ENCODE measurements at places on chromosomes 16 and 17. TPM values are rescaled to one million over a fixed set of nuclear protein-coding genes. Genes with fewer than 3 reads are reported as not detected.

Gene CMC2
- 28.3 TPM for total RNA-seq

- DNase-seq = no peak
Observed at GRCh38 chr17:57834146-57834741, 15.6 kb downstream of the MRPS23 start.

Gene ZSCAN10
- total RNA-seq = not detected

DNA sequence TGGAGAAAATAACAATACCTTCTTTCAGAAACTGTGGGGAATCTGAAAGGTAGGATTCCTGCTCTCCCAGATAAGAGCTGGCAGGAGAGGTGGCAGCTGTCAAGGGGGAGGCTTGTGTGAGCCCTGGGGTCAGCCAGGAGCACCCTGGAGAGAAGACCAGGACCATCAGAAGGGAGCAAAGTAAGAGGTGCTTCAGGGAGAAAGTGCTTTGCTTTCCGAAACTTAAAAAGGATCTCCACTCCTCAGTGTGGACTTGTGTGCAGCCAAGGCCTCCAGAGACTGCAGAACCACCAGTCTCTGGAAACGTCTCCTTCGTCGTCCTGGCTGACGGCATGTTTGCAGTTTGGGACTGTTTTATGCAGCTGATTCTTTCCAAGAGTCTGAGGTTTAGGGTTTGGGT, 13.7 kb upstream of the SOX9 start:
- DNase-seq = no peak

DNA sequence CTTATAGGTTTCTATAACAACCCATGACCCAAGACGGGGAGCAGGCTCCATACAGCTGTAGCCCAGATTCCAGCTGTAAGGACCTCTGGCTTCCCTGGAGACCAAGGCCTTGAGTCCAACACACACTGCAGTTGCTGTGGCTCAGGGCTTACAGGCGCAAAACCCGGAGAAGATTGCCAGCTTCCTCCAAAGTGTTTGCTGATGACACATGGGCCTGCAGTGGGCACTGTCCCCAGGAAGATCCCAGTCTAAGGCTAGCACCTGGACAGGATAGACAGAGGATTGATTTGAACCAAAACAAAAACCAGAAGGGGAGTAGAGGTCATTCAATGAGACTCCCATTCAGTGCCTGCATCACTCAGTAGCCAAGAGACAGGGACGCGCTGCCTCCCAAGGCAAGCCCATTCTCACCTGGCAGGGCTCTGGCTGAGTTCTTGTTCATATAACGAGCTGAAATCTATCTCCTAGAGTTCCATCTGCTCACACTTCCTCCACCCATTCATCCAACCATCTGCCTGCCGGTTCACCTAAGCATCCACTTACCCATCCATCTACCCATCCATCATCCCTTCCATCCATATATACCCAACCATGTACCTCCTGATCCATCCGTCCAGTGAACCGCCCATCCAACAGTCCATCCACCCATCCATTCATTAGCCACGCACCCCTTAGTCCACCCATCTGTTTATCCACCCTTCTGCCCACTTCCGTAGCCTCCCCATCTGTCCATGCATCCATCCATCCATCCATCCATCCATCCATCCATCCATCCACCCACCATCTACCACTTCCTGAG, 10.2 kb downstream of the RAB11FIP4 start:
- DNase-seq = no peak

- DNase-seq = no peak
Observed at GRCh38 chr17:65292430-65292829, 155.3 kb downstream of the RGS9 start.

DNA sequence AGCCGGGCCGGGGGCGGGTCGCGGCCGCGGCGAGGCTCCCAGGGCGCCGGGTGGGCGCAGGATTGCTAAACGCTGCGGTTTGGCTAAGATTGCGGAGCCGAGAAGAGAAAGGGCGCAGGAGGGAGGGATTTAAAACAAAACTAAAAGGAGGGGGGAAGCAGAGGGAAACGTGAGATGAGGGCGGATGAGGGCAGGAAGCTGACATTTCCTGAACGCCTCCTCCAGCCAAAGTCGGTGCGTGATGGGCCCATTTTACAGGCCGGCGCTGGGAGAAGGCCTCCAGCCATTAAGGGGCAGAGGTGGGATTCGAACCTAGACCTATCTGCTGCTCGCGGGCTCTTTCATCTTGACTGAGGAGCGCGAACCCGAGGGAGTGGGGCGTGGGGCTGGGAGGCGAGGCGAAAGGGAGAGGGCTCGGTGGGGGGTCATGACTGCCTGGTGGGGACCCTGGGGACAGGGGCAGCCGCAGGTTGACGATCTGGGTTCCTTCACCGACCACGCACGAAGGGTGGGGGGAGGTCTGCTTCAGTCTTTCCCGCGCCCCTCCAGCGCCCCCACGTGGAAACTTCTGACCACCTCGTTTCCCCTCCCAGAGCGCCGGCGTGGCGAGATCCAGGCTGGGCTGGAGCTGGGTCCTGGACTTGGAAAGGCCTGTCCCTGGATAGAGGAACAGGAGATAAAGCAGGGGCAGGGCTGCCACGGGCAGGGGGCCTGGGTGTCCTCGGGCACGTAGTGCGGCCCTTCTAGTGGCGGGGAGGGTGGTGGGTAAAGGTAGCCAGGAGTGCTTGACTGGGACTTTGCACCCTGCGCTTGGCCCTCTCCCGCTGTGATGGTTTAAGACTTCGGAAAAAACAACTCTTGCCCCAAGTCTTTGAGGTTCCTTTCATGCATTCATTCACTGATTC, 3.8 kb upstream of the TAC4 start:
- peak; percentile 73 for DNase-seq

- DNase-seq = peak; percentile 49
Observed at GRCh38 chr17:47188271-47188875, 722 bp downstream of the CDC27 start.

Gene KLHL11
- 12.6 TPM for total RNA-seq

Gene LDHD
- 84.1 TPM for total RNA-seq

GRCh38 chr16:81686391-81687130, 92.5 kb upstream of the PLCG2 start:
- peak; percentile 55 for DNase-seq

Gene GFER
- total RNA-seq = 7.4 TPM

Gene TSPAN10
- total RNA-seq = 0.84 TPM

Gene CD2BP2
- total RNA-seq = 10.0 TPM

DNA sequence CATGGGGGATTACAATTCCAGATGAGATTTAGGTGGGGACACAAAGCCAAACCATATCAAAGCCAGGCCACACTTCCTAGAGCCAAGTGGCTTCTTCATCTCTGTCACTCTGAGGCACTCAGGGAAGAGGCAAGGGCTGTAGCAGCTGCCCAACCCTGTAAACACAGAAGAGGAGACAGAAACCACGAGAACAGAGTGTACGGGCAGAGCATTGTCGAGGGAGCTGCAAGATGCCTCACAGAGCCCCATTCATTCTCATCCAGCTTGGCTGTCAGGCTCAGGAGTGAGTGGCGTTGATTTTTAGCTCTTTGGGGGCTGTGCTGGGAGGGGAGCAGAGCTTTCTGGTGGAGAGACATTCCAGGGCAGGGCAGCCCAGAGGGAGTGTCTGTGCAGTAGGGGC, 117.2 kb upstream of the SALL1 start:
- no peak for DNase-seq

GRCh38 chr16:56589141-56590039, at the start of gene MT3:
Gene MT3, plus strand, starts transcription at chr16:56589528. Its CDS starts 63 bp downstream, at chr16:56589591.
- DNase-seq = no peak

Gene TM4SF5
- 20.1 TPM for total RNA-seq

Gene FBXW10B
- not detected for total RNA-seq

DNA sequence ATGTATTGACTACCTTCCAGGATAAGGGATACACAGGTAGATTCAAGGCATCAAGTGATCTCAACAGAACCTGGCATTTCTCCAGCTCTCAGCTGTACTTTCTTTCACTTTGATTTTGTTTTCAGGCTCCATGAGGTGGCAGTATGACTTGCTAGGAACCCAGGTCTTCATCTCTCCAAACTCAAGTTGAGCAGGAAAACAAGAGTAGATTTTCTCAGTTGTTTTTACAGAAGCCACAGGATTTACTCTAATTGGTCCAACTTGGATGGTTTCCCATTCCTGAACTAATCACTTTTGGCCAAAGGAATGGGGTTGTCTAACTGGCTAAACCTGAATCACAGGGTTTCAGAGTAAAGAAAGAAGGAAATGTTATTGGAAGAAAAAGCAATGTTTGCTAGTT, 146.6 kb downstream of the TRIM37 start:
- no peak for DNase-seq

DNA sequence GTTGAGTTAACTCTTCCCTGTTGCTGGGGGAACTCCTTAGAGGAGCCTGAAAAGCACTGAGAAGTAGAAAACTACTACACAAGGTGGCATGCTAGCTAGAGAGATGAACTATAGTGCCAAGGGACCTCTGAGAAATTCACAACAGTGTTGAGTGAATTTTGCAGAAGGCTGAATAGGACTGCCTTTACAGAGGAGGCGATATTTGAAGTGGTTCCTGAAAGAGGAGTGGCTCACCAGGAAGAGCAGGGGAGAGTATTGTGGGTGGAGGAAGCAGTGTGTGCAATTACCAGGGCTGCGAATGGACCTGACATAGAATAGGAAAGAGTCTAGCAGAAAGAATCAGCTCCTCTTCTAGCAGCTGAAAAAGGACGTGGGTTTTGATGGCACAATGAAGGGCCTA, 66.4 kb downstream of the CDK5R1 start:
- no peak for DNase-seq

Gene TEX14
- 0.14 TPM for total RNA-seq

GRCh38 chr17:83194761-83195329, 115.4 kb downstream of the METRNL start:
- DNase-seq = no peak

DNA sequence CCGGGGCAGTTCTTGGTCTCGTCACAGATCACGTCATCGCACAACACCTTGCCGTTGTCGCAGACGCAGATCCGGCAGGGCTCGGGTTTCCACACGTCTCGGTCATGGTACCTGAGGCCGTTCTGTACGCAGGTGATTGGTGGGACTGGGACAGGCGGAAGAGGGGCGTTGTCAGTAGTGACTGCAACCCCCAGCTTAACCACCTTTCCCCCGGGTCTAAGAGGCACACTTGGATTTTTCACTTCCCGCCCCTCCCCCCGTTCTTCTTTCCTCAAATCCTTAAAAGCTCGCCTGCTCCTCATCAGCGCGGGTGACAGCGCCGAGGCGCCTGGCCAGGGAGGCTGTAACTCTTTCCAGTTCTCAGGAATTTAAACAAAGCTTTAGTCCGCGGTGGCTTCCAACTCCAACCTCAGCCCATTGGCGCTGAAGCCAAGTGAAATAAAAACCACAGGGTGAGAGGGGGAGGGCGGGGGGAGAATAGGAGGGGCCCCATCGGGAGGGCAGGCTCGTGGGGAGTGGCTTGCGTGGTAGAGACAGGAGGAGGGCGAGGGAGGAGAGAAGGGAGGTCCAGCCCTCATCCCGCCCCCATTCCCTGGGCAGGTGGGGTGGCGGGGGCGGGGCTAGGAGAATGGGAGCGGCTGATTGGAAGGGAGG, 1.5 kb downstream of the COL1A1 start:
- peak; percentile 66 for DNase-seq

DNA sequence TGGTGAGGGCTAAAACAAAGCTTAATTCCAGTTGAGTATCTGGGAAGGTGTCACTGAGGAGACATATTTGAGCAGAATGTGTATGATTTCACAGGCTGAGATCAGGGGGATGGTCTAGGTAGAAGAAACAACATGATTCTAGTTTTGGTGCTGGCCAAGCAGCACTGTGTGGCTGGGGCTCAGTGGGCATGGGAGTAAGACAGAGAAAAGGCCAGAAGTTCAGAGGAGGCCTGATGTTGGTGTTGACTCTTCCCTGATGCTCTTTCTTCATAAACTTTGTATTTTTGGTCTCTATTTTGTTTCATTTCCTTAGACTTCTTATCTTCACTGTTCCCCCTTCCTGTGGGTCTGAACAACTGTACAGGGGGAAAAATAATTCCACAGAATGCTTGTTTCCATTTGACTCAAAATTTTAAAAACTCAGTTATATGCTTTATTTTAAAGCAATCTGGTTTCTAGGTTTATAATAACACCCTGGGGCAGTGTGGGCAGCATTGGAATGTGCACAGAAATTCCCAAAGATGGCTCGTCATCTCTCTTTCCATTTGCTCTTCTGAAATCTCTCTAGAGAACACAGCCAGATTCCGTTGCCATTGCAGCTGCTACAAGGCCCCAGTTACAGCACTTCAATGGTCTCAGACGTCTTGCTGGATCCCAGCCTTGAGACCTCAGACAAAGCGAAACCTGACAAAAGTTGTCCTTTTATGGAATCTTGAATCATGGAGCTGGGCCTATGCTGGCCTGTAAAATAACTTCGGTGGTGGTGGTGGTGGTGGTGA, 68.3 kb downstream of the SNX11 start:
- no peak for DNase-seq

- DNase-seq = no peak
Observed at GRCh38 chr17:77555121-77555591, 403.3 kb upstream of the TNRC6C start.

DNA sequence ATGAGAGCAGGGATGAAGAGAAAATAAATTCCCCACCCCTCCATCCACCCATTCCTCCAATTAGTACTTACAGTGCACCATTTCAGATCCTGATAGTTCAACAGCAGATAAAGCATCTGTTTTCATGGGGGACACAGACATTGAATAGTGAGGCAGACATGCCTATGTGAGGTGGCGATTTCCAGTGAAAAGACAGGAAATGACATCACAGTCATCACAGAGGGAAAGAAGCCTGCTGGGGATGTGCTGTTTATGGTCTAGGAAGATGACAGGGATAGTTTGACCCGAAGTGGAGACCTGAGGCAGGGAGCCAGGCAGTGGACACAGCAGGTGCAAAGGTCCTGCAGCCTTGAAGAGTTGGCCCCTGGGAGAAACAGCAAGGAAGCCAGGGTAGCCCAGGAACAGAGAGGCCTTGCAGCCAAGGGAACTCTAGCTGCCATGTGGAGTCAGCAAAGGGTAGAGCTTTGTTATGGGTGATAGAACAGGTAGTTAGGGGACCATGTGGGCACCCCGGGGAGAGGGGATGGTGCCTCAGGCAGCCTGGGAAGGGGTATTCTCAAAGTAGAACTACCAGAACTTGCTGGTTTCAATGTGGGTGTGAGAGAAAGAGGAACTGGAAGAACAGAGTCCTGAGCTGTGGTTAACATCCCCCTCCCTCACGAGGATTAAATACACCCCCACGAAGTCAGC, 256.6 kb downstream of the CPPED1 start:
- DNase-seq = no peak

Gene ACBD4
- total RNA-seq = 51.4 TPM

Gene CDH16
- total RNA-seq = 0.56 TPM

- DNase-seq = no peak
Observed at GRCh38 chr17:60148373-60148772, 1.4 kb upstream of the CA4 start.

DNA sequence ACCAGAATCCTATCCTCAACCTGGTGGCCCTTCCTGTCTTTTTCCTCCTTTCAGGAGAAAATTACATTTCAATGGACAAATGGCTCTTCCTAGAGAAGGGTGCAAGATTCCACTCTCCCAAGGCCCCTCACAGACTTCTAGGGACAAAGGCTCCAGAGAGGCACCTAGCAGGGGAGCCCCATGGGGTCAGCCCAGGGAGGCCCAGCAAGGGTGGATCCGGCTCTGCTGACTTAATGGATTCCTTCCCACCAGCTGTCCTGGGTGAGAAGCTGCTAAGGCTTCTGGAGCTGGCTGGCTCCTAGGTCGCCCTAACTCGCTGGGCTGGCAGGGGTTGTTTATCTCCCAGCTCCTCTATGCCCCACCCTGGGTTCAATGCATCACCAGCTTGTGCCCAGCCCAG, 152.4 kb downstream of the ZNF423 start:
- DNase-seq = no peak
